Nephron progenitor cell (in vitro differentiated cells): ENCODE measurements at places on chromosomes 1 and 21.

- DNase-seq, result peak; percentile 17
Measured at GRCh38 chr1:8409106-8409505, 91.2 kb downstream of the SLC45A1 start.

DNA sequence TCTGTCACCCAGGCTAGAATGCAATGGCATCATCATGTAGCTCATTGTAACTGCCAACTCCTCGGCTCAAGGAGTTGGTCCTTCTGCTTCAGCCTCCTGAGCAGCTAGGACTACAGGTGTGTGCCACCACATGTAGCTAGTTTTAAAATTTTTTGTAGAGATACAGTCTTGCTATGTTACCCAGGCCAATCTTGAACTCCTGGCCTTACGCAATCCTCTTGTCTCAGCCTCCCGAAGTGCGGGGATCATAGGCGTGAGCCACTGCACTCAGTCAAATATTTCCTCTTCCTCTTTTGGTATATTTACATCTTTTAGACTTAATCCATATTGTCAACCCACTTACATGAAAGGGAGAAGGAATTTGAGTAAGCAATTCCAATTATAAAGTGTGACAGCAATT is 121.1 kb downstream of the EVI5 start:
- no peak for DNase-seq

GRCh38 chr1:79100385-79100784 is 93.9 kb upstream of the ADGRL4 start:
- DNase-seq, result no peak

DNA sequence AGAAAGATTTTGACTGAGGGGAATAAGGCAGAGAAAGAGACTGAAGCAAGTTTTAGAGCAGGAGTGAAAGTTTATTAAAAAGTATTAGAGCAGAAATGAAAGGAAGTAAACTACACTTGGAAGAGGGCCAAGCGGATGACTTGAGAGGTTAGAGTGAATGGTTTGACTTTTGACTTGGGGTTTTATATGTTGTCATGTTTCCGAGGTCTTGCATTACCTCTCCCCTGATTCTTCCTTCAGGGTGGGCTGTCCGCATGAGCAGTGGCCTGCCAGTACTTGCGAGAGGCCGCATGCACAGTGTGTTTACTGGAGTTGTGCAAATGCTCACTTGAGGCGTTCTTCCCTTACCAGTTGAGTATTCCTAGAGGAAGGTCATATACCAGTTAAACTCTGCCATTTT is 13.0 kb upstream of the DENND2D start:
- no peak for DNase-seq

DNA sequence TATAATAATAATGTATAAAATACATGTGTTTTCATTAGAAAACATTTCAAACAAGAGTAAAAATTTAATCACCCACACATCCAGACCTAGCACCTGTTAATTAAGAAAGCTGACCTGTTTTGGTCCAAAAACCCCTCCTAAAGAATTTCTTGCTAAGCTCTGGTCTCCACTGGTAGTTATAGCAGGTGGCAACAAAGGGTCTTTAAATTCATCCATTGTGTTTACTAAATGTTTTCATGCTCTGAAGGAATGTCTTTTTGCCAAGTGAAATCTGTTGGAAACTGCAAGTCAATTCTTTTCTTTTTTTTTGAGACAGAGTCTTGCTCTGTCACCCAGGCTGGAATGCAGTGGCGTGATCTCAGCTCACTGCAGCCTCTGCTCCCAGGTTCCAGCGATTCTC is 141.1 kb downstream of the ESRRG start:
- DNase-seq, result no peak

- no peak for DNase-seq
Measured at GRCh38 chr1:20233394-20233793, 47.1 kb upstream of the PLA2G2C start.

DNA sequence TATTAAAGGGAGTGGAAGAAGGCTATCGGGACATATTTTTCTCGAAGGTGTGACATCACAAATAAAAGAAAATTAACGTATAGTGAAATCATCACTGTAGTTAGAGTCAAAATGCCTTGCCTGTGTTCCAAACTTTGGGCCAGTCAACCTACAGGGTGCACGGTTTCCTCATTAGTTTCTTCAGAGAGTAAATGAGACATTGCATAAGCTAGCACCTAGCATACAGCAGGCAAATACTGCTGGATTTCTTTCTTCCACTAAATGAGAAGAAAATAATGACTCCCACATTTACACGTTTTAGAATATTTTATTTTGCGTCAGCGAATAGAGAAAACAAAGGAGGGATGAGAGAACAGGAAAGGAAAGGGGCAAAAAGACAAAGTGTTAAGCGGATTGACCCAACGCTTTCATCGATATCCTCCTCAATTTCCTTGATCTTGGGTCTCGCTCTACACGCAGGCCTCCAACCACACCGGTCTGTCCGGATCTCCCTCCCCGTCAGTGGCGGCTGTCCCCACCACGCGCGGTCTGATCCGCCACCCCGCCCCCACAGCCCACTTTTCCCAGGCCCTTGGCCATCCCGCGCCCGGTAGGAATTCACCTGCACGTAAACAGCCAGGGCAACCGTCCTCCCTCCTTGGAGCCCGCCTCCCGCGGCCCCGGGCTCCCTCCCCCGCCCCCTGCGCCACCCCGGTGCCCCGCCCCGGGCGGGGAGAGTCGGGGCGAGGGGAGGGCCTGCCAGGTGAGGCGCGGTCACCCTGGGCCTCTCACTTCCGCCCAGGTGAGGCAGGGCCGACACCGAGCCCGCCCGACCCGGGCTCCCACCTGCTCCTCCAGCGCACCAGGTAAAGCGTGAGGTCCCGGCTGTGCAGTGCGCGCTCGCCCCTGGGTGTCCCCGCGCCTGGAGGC is at the start of gene PATJ:
PATJ (plus strand) TSS at position 770 of the 909 bp plus-strand sequence. CDS start 20,413 bp downstream, outside the sequence.
- peak; percentile 66 for DNase-seq

- no peak for DNase-seq
Measured at GRCh38 chr1:37479255-37480124, 5.1 kb downstream of the ZC3H12A start.

DNA sequence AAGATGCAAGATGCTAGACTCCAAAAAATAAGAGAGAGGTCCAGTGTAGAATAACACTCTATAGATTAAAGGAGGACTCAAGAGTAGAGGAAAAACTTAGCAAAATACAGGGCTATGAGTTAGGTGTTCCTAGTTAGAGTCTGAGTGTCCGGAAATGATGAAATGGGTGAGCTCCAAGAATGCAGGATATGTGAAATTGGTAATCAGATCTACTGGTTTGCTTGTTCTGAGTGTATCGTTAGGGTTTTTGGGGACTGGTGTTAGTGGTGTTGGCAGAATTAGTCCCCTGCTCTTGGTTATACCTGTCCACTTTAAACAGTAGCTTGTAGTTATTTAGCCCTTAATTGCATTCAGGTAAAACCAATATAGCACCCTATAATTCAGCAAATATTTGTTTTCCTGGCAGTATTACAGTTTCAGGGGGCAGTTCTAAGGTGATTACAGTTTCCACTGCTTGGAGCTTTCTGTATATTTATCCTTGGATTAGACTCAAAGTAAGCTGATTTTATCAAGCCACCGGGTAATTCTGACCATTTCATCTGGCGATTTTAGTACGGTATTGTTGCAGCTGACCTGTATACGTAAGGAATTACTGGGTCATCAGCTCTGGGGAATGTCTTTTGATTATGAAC is 332.7 kb downstream of the CHRM3 start:
- DNase-seq, result no peak

DNA sequence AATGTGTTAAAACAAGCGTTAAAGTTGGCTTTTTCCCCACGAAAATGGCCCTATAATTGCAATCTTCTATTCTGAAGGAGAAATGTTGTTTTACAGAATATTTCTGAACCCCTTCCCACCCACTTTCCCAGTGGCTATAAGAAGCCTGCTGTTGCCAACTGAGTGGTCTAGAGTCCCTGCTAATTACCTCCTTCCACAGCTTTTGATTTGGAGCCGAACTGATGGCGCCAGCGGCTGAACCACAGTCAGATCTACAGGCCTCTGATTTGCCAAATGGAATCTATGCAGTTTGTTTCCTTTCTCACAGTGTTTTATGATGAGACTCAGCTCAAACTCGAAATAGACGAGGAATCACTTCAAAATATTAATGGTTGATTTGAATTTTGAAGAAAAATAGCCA is 76.0 kb upstream of the C1orf105 start:
- DNase-seq, result no peak

DNA sequence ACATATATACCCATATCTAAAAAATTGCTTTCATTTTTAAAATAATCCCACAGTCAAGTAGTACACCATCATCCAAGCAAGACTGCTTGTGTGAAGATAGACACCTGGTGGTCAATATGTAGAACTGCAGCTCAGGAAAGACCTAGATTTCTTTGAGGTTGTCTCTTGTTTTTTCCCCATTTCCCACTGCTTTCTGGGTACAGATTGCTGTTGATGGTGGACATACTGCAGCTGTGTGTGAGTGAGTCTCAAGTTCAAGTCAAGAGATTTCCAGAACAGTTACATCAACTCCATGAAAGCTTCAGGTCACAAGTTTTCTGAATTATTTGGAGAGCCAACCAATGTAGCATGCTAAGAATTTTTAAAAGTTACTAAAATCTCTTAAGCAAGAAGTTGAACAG is 306.4 kb downstream of the DUSP10 start:
- no peak for DNase-seq

DNA sequence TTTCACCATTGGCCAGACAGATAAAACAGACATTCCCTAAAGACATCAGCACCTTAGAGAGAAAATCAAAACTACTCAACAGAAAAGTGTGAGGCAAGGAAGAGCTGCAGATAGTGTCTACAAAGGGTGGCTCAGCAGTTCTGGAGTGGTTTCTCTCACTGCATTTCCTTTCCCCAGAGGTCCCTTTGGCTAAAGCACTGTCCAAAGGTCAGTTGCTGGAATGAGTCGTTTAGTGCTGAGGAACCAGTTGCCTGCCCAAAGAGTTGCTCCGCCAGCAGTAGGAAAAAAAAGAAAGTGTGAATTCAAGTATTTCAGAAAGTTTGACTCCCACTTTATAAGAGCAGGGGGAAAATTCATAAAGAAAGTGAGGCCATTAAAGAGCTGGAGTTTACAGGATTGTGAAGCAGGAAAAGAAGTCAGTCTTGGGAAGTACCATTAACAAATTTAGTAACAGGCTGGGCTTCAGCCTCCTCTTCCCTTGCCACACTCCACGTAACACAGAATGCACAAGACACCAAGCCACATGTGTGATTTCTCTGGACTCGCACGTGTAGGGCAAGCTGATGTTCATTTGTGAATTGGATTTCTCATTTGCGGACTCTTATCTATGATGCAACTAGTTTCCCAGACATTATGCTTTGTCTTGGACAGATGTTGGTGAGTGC is 122.2 kb downstream of the RUNX1 start:
- DNase-seq, result no peak

DNA sequence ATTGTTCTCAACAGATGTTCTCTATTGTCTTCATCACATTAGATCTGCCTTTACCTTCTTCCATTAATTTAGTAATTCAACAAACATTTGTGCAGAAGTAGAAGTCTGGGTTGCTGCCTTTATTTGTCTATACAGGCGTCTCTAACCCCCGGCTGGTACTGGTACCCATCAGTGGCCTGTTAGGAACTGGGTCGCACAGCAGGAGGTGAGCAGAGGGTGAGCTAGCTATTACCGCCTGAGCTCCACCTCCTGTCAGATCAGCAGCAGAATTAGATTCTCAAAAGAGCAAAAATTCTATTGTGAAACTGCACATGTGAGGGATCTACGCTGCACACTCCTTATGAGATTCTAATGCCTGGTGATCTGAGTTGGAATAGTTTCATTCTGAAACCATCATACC is 12.9 kb upstream of the EDEM3 start:
- DNase-seq, result no peak

- no peak for DNase-seq
Measured at GRCh38 chr1:167631386-167631935, 1.4 kb downstream of the RCSD1 start.

DNA sequence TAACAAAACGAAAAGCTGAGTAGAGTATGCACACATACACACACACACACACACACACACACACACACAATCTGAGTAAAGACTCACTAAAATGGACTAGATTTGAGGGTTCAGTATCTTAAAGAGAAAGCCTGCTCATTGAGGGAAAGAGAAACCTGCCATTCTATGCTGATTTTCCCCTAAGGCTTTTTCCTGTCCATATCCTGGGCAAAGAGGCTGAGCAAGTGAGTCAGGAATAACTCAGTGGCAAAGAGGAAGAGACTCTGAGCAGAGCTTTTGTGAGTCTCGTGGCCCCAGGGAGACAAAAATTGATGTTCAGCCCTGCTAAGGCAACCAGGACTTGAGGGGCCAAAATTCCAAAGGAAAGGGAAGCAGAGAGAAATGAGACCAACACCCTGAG is 37.3 kb upstream of the RUNX1 start:
- DNase-seq, result no peak

DNA sequence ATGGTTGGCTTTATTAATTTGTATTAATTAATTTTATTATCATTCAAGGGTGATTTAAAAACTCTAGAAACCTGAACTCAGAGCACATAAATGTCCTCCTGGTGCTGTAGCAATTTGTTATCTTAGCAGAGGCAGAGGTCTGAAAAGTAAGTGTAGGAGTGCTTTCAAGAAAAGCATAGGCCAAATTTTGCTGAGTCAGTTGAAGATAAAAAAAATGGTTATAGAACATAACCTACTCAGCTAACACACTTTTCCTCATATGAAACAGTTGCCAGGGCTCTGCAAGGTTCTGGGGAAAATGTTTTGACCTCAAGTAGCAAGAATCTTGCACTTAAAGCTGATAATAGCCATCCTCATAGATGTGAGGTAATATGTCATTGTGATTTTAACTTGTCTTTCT is 53.5 kb upstream of the CHODL start:
- no peak for DNase-seq

GRCh38 chr1:164644774-164645644 is 86.0 kb downstream of the PBX1 start:
- DNase-seq, result no peak

DNA sequence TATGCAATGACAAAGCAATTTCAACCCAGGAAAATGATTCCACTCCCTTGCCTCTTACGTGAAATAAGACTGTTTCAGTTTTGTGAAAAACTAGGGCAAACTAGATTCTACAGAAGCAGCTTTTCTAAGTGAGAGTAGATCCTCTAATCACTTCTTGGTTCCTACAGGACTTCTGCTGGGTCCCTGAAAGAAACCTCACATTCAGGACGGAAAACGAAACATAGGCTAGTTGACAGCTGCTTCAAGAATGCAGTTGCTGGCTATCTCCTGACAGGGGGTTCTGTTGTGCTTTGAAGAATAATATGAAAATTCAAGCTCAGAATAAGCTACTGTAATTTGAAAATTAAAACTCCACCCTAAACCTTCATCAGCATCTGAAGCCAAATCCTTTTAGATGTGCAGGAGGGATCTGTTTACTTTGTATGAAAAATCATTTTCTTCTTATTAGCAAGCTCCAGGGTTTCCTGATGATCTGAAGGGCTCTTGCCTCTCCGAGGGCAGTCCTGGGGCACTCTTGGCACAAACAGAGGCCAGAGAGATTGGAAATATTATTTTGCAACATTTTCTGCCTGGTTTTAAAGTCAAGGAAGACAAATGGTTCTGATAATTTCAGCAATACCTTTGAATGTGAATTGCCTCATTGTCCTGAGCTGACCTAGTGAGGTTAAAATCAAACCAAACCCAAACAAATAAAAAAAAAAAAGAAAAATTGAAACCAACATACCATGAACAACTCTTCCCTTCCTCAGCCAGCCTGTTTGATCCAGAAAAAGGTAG is 55.0 kb downstream of the NTMT2 start:
- DNase-seq, result no peak
